Activated CD8-positive, alpha-beta memory T cell treated with anti-CD3 and anti-CD28 coated beads for 1 hour (primary cell): ENCODE measurements at places on chromosomes 13 and 19.

GRCh38 chr19:54415208-54415900, at the start of gene TTYH1:
TSS of gene TTYH1 (plus strand) at chr19:54415464. CDS start at chr19:54415553, 89 bp downstream.
- no peak for DNase-seq

DNA sequence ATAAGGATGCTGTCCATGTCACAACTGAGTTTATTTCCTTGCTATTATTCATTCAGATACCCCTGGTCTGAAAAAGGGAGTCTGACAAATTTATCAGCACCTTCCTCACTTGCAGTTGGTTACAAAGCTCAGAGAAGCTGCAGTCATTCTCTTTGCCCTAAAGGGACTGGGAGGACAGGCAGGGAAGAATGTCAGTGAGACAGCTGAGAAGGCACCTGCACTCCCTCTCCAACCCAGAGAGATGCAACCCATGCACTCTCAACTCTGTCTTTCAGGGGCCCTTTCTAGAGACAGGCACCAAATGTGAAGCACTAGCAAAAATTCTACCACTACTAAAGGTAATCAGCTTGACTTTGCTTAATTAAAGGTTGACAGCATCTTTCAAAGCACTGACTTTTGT, 83.3 kb downstream of the CRYL1 start:
- no peak for DNase-seq

GRCh38 chr13:77028202-77028601, 1.2 kb upstream of the FBXL3 start:
- no peak for DNase-seq

DNA sequence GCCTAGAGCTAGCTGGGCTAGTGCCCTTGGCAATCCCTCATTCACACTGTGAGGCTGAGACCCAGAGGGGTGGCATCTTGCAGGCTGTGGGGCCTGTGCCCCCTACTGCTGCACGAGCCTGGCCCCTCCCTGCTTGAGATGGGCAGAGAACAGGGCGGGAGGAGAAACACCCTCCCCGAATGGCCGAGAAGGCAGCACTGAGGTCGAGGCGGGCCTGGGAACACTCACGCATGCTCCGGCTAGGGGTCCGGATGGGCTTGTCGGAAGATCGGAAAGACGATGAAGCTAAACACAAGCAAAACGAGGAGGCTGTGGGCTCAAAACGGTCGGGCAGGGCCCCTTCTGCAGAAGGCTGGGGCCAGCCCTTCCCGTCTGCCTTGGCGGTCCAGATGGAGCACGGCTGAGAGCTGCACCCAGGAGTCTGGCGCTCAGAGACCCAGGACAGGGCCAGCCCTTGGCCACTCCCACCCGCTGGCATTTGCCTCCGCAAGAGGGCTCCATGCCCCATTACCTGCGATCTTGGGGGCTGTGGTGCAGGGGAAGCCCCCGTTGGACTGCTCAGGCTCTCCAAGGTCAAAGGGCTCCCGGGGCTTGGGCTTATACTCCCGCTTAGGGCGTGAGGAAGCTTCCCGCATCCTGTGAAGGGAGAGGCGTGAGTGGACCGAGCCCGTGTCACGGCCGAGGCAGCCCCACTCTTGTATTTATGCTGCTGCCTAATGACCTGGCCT, 18.9 kb downstream of the MPND start:
- DNase-seq = no peak

DNA sequence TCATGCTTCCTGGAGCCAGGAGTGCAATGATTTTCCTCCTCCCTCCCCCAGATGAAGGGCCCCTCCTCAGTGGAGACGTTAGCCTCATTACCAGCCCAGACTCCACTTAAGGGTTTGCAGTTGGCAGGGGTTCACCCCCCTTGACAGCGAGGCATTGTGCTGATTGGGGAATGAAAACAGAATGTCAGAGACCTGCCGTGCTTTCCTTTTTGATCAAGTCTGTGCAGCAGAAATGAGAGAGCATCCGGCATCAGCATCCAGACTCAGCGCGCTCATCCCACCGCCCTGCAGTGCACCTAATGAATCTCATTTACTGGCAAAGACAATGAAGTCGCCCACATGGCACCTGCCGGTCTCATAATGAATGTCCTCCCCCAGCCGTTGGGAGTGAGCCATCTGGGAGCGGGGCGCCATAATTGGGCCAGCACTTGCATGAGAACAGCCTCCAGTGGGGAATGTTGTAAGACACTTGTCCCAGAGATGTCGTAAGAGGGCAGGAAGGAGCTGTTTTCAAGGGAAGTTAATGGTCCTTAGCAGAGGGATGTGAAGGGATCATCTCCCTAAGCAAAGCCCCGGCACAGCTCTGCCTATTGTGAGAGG, 98.3 kb upstream of the UQCRFS1 start:
- no peak for DNase-seq

DNA sequence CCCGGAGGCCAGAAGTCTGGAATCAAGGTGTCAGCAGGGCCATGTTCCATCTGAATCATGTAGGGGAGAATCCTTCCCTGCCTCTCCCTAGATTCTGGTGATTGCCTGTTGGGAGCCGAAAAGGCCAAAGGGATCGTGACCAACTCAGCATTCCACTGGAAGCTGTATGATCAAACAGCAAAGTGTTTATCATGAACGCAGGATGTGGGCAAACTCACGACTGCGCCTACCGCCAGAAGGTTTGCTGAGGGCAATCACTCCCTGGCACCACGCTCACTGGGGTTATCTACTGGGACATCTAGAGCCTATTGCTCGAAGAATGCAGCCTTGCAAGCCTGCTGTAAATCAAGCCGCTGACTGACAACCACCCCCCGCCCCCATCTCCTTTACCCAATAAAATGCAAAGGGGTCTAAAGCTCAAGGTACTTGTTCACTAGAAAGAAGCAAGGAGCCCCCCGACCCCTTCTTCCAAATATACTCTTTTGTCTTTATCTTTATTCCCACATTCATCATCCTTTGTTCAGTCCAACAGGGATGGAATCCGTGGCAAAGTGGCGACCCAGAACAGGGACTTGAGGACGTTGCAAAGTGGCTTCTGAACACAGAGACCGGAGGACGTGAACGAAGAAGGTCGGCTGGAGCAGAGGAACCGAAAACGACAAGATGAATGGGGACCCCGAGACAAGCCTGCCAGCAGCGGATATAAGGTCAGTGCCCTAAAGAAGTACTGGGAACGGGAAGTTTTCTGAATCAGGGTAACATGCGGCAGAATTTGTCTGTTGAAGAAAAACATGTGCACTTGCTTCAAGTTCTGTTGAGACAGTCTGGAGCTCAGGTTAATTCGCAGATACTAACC, 16.8 kb downstream of the CLEC4M start:
- DNase-seq = no peak

- no peak for DNase-seq
These were observed 5.0 kb upstream of the LINGO3 start for GRCh38 chr19:2312820-2313501.
